ENCODE measurements at places on chromosomes 3 and 15.

- DNase-seq = no peak
Measured at GRCh38 chr3:8938021-8938420, 25.3 kb downstream of the RAD18 start.

DNA sequence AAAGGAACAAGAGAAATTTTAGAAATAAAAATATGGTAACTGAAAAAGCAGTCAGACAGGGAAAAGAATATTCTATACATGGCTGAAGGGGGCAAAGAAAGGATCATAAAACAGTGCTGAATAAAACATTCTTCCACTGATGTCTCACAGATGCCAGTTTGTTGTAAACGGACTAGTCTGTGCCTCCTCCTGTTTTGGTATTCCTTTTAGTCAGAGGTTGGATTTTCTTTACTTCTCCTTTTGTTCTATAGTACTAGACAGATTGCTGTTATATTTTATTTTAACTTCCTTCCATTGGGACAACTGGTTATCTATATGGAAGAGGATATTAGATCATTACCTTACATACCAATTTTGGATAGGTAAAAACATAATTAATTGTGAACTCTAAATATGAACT, 16.0 kb upstream of the GNB5 start:
- no peak for DNase-seq

DNA sequence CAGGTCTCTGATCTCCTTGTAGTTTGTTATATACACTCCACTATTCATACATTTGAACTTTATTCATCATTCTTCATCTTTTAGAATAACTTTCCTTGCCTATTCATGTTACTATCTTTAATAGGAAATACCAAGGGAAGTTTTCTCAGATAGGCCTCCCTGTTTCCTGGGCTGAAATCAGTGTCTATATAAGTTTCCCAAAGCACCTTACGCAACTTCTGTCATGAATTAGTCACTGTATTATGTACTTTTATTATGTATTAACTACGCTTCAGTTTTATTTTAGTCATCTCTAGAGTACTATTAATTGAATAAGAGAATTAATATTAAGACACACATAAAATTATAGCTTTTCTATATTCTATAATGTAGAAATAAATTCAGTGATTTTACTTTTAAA, 1481.5 kb downstream of the OTOL1 start:
- no peak for DNase-seq

DNA sequence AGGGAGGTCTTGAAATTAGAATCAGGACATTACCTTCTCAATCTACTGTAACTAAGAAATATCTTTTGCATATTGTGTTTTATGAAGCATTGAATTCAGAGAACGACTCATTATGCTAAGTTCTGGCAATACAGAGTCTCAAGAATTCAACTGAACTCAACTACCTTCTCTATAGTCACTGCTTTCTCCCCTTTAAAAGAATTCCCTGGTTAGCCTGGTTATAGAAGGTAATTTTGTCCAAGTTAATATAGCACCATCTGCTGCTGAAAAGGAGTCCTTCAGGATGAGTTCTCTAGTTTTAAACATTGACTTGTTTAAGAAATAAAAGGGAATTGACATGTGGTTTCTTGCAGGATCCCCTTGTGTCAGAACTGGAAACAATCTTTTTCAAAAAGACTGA, 60.2 kb downstream of the IL16 start:
- DNase-seq = no peak

GRCh38 chr3:161695811-161696210, 199.2 kb downstream of the OTOL1 start:
- DNase-seq = no peak
